ENCODE measurements at places on chromosomes 2 and 18.

GRCh38 chr2:181778621-181779201, 98.4 kb upstream of the NEUROD1 start:
- no peak for DNase-seq

GRCh38 chr18:30957066-30957465, 85.5 kb downstream of the DSC3 start:
- no peak for DNase-seq

DNA sequence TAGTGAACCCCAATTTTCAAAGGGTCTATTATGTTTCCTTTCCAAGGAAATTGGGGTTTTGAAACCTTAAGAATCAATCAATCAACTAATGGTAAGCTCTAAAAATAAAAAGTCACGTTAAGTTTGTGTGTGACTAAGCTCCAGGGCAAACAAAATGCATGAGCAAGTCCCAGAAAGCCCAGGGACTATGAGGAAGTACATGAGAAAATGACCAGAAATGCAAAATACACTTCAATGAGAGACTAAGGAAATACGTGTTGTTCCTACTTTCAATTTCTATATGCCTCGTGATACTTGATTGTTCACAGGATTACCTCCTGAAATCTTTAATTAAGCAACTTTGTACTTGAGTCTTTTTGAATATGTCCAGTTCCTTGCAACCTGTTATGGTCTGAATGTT, 684.4 kb upstream of the SYT4 start:
- DNase-seq = no peak

DNA sequence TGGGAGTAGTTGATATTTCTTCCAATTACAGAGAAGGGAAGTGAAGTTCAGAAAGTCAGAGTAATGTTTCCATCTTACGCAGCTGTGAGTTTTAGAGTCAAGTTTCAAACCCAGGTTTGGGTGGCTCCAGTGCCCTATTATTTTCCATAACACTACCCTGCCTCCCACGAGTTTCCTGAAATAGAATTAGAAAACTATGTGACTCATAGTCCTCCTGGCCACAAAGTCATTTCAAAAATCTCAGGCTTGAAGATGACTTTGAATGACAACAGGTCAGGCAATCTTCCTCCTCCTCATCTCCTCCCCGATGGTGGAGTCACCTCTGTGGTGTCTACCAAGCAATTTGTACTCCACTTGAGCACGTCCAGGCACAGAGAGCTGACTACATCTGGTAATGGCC, 212.3 kb upstream of the TRIB2 start:
- no peak for DNase-seq

DNA sequence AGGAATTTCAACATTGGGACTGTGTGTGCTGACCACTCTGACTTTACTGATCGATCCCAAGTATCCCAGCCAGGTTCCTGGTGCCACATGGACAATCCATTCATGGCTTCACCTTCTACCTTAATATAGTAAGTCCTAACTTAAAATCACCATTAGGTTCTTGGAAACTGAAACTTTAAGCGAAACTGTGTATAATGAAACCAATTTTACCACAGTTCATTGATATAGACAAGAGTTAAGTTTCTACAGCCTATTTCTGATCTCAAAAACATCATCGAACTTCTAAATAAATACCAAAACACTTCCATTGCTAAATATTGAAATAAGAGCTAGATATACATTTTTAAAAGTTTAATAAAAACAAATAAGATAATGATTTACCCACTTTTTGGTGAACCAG, 4.4 kb upstream of the EXOC6B start:
- no peak for DNase-seq

DNA sequence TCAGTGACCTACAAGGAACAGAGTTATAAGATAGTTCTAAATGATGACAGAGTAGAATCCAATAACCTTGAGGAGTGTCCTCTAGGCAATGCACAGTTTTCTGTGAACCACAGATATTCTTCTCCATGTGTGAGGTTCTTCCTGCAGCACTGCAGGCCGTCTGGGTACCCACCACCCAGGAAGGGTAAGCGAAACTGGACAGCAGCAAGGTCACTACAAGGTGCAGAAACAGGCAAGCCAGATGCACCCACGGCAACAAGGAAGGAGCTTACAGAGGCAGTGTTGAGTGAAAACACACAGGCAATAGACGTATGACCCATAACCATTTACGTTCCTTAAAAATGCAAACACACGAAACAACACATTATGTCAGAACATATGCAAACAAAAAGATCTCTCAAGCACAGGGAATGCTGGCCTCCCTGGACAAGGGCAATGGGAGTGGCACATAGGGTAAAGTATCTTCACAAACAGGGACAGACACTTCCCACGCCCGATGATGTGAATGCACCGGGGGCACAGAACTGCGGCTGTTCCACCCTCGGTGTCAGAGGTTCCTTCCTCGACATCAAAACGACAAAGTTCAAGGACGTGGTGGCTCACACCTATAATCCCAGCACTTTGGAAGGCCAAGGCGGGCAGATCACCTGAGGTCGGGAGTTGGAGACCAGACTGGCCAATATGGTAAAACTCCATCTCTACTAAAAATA, 84.1 kb downstream of the NDUFA10 start:
- DNase-seq = no peak

DNA sequence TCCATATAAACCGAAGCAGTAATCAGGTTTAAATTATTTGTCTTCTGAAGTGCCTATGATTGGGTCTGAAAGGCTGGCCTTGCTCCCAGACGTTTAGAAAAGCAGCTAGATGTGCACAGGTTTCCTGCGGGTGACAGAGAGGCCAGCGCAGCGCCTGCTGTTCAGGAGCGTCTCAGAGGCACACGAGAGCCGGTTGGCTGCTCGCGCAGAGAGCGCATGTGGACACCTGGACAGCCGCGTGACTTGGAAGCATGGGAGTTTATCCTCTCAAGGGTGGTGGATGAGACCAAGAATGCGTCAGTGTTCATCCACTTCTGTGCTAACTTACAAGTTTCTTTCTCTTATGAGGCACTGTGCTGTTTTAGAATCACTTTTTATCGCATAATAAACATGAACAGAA, 303.7 kb downstream of the PTGR3 start:
- DNase-seq = no peak

DNA sequence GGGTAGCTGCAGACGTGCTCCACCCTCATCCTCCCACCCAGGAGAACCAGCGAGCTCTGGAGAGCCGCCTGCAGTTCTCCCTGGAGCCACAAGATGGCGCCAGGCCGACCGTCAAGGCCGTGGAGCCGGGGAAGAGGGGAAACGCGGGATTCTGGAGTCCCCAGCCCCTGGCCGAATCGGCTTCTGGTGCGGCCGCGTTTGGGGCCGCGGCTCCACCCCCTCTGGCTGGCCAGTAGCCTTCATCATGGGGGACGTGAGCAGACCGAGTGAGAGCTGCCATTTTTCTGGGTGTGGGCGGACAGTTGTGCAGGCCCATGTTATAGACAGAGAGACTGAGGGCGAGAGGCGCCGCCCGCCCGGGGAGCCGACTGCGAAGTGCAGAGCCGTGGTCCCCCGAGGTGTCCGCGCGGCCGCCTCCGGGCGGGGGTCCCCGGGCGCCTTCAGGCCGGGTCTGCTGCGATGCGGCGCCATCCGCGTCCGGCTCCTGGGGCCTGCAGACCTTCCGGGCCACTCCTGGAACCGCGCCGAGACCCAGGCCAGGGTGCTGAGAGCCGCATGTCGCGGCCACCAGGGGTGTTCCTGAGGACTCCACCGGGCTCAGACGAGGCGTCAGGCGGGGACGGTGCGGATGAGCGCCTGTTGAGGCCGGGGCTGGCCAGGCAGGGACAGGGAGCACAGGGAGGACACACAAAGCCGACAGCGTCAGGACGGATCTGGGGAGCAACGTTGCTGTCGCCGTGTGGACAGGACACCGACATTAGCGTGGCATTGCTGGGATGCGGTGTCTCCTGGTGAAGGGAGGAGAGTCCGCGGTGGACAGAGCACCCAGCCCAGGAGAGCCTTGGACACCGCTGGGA, 418.2 kb upstream of the HS6ST1 start:
- DNase-seq = peak; percentile 95

DNA sequence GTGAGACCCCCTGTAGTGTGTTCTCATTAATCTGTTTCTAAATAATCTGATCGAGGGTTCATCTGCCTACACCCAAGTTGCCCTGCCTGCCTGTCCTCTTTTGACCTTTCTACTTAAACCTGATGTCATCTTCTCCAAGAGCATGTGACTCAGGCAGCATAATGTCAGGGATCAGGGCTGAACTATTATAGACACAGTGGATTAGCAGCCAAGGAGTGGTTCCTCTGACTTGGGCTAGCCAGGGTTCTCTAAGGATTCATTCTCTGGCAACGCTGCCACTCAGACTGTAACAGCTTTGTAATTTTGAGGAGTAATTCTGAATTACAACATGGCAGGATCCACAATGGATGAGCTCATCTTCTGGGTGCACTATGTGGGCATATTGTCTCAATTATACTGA, 124.0 kb downstream of the MDH1 start:
- DNase-seq = no peak

DNA sequence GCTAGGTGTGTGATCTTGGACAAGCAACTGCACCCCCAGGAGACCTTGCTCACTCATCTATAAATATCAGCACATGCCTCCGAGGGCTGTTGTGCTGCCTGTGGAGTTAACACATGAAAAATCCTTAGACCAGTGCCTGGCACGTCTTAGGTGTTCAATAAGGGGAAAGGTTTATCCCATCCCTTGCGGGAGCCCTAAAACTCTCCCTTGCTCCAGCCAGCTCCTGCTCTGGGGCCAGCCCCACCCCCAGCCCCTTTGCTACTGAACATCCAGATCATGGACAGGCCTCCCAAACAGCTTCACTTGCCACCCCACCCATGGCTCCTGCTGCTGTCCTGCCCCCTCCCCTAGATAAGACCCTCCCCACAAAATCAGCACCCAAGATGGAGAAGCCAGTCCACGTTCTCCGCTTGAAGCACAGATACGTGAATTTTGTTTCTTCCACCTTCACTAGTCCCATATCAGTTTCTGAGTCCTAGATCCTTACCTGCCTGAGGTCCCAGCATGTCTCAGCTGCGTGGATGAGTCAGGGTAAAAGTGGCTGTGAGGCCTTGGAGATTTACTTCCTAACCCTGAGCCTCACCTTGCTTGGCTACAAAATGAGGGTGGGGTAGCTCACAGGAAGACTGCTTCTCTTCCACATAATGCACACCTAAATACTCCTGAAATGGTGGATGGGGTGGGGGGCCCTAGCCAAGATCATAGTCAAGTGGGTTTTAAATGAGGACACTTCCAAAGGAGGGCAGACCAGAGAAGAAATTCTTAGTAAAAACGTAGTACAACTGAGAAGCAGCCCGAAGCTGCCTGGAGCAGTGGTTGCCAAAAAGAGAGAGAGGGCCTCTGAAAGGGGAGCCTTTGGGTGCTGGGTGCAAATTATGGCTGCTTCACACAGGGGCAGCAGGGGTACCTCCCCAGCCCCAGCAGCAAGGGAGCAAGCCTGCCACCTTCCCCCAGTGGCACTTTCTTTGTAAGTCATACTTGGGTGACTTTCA, 40.4 kb downstream of the C1QL2 start:
- no peak for DNase-seq

DNA sequence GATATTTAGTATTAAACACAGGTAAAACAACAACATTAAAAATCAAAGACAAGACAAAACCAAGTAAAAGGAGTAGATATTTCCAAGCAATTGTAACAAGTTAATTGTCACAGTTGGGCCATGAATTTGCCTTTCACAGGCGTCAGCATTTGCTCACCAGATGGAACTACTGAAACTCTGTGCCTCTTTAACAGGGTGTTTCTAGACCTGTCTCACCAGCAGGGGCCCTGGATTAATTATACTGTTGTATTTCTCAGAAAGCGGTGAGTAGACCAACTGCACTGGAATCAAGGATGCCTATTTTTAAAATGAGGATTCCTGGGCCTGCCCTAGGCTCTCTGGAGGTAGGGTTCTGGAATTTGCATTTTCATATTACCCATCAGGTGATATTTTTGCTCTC, 92.6 kb downstream of the UPP2 start:
- DNase-seq = no peak

- no peak for DNase-seq
Measured at GRCh38 chr2:41709702-41710599, 337.9 kb upstream of the PKDCC start.

DNA sequence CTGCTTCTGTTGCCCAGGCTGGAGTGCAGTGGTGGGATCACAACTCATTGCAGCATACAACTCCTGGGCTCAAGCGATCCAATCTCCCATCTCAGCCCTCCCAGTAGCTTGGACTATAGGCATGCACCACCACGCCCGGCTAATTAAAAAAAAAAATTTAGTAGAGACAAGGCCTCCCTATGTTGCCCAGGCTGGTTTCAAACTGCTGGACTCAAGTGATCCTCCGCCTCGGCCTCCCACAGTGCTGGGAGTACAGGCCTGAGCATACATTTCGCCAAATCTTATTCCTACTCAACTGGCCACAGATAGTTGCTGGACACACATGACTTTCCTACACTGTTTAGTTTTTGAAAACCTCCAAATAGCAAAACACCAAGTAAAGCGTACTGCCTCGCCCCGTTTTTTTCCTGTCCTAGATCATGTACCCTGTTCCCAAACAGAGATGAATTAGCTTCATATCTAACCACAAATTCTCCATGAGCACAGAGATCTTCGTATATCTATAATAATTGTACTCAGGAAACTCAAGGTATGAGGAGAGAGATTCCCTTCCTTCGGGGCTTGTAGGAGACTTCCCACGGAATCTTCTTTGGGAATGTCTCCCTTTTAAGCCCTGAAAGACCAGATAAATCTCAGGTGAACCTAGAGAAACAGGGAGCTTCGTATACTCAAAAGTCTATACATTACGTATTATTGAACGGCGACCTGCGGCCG, 598 bp upstream of the C2orf69 start:
- no peak for DNase-seq

- no peak for DNase-seq
Measured at GRCh38 chr2:152490686-152491455, 155.9 kb downstream of the FMNL2 start.

- DNase-seq = no peak
Measured at GRCh38 chr2:214320211-214320610, 90.6 kb upstream of the VWC2L start.

DNA sequence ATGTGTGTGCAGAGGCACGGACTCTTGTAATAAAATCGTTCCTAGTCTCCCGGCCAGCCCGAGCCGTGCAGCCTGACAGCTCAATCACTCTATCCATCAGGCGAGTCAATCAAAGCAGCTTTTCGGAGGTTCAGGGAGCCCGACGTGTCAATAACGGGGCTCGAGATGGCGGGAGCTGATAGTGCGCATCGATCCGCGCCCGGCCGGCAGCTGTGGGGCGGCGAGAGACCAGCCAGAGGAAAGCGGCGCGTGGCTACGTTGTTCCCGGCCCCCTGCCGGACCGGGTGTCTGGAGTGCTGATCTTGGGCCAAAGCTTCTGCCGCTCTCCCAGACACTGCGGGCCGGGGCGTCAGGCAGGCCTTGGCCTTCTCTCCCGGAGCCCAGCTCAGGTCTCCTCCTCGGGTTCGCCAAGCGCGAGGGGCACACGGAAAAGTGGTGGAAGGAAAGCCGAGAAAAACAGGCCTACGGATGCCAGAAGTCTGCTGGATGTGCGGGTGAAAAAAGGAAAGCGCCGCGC, 2.4 kb downstream of the EN1 start:
- DNase-seq = no peak

- no peak for DNase-seq
Measured at GRCh38 chr2:30266051-30266621, 34.8 kb downstream of the LBH start.

GRCh38 chr2:223979730-223980396, 22.6 kb downstream of the MRPL44 start:
- no peak for DNase-seq

Data from iPS-NIHi11 (cell line).